Activated naive CD4-positive, alpha-beta T cell treated with anti-CD3 and anti-CD28 coated beads for 36 hours (primary cell): ENCODE measurements at places on chromosomes 13 and 19. TPM values are rescaled to one million over a fixed set of nuclear protein-coding genes. Genes with fewer than 3 reads are reported as not detected.

The GPR18 gene
- total RNA-seq, result 2.4 TPM

The FGF22 gene
- total RNA-seq, result not detected

The C13orf42 gene
- total RNA-seq, result not detected

The TSHZ3 gene
- total RNA-seq, result 1.6 TPM

The METTL21C gene
- not detected for total RNA-seq

The CD209 gene
- total RNA-seq, result not detected

The F2RL3 gene
- not detected for total RNA-seq

The CFAP97D2 gene
- total RNA-seq, result 0.17 TPM

The CCDC97 gene
- total RNA-seq, result 14.9 TPM
